ENCODE measurements at places on chromosomes 13 and 19.

GRCh38 chr13:42762251-42762650 lies 19.1 kb upstream of the FAM216B start:
- DNase-seq, result no peak

DNA sequence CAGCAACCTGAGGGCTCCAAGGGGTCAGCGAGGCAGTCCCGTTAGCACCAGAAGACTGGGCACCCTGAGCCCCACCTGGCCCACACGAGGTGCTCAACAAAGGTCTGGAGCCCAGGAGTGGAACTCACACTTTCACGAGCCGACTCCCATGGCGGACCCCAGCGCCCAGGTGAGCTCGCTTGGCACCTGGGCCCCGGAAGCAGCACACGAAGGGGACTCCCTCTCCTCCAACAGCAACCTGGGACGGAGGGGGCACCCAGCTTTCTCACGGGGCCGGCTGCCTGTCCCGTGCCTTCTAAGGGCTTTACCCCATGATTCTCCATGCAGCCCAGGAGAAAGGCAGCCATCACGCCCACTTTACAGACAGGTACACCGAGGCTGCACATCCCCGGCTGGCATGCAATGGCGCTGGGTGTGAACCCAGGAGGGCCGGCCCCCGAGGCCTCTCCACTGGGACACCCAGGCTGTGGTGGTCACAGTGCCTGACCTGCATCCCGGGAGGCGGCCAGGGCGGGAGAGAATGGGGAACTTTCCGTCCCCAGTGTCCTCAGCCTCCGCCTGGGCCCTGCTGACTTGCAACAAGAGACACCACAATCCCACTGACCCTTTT lies 5.0 kb downstream of the PIP5K1C start:
- DNase-seq, result no peak

- peak; percentile 98 for DNase-seq
Observed at GRCh38 chr13:80048802-80049201, 292.1 kb downstream of the SPRY2 start.

GRCh38 chr19:14977128-14977527 lies 2.5 kb downstream of the SLC1A6 start:
- DNase-seq, result peak; percentile 42

GRCh38 chr13:35567406-35567980 lies 91.0 kb upstream of the MAB21L1 start:
- no peak for DNase-seq

Measured in NB4 (cell line).